B cell (primary cell): ENCODE measurements at places on chromosomes 16 and 17. TPM values are rescaled to one million over a fixed set of nuclear protein-coding genes. Genes with fewer than 3 reads are reported as not detected.

GRCh38 chr16:73193464-73193863 lies 145.5 kb upstream of the ZFHX3 start:
- no peak for DNase-seq

DNA sequence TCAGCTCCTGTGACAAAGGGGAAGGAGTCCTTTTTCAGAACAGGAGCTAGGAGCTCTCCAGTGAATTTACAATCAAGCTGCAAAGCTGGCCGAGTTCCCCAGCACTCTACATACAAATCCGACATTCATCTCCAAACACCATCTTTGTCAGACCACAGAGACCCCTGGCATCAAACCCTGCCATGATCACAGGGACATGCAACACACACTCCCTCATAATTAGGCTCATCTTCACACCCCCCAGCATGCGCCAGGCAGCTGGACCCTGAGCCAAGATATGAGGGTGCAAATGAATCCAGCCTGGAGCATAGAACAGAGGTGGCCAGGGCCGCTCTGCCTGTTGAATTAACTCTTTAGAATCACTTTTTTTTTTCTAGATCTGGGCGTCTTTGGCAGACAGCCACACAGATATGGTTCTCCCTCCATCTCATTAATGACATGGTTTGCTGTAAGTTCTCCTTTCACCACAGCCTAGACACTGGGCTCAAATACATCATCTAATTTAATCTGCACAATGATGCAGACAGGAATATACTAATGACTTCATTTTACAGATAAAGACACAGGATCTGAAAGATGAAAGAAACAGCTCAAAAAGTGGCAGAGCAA lies 366.3 kb downstream of the NPIPA8 start:
- DNase-seq, result no peak

DNA sequence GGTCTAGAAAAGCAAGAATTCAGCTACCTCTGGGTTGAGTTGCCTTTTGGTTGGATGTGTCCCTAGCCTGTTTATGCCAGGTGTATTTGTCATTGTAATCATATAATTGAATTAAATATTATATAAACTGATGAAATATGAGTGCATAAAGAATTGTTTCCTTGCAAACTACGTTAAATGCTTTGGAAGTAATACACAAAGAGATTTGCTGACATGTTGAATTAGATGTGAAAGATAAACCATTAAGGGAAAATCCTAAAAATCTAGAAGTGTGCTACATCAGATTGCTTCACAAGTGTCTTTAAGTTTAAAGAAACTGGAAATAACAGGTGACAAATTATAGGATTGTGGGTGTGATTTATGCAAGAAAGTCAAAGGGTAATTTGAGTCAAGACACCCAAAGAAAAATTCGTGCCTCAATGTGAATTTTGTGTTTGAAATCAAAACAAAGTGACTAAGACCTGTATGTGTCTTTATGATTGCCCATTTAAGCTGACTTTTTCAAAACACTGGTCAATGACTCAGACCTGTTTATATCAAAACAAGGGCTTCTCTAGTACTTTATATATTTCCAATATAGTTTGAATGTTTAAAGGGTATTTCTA lies 5.1 kb upstream of the PYY start:
- no peak for DNase-seq

GRCh38 chr16:78900044-78900811 lies 700.3 kb downstream of the MAF start:
- DNase-seq, result no peak

GRCh38 chr16:79687249-79688130 lies 87.0 kb upstream of the MAF start:
- DNase-seq, result no peak

SOX8 gene
- polyA plus RNA-seq, result 0.03 and 0.07 TPM in 2 replicates

PITPNM3 gene
- polyA plus RNA-seq, result 0.25 and 0.31 TPM in 2 replicates

MT4 gene
- polyA plus RNA-seq, result not detected in 2 replicates

SLC5A2 gene
- 0.43 and 0.69 TPM in 2 replicates for polyA plus RNA-seq

MRPL27 gene
- 19.8 and 32.5 TPM in 2 replicates for polyA plus RNA-seq
